Astrocyte (in vitro differentiated cells and primary cell): ENCODE measurements at places on chromosomes 4 and X. TPM values are rescaled to one million over a fixed set of nuclear protein-coding genes. Genes with fewer than 3 reads are reported as not detected.

Gene SPANXC
- not detected in 2 replicates for total RNA-seq

Gene PTCHD1
- 0.05 and 0.14 TPM in 2 replicates for total RNA-seq

Gene CFAP299
- not detected in 2 replicates for total RNA-seq

Gene USP26
- not detected in 2 replicates for total RNA-seq

Gene PDLIM3
- total RNA-seq, result 28.5 and 30.7 TPM in 2 replicates
